ENCODE measurements at places on chromosomes 6 and 20. TPM values are rescaled to one million over a fixed set of nuclear protein-coding genes. Genes with fewer than 3 reads are reported as not detected.

Gene RAET1E
- 50.1 TPM for total RNA-seq

- no peak for DNase-seq
Observed at GRCh38 chr6:105949869-105950268, 136.3 kb upstream of the PRDM1 start.

Gene NEDD9
- total RNA-seq: 7.7 TPM

DNA sequence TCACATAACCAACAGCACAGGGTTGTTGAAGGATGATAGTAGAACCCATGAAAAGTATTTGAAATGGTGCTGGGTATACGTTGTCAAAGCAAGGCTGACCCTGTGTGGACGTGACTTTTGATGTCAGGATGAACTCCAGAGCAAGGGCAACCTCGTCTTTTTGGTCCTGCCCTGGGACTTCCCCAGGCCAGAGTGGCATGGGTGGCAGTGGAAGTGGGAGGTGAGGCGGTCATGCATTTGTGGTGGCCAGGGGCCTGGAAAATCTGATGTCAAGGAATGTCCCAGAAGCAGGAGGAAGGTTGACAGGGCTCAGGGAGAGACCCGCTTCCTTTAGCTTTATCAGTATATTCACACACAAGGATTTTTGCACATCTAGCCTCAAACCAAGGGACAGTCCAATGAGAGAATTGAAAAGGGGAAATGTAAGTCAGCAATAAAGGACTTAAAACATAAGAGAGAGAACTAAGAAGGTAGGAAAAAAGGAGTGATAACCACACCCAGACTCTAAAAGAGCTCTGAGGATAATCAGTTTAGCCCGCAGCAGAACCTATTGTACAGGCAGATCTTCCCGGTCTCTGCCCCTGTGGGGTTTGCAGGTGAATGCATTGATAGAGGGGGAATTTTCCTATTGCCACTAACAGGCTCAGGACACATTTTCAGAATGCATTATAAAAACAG is 98.8 kb upstream of the HDGFL1 start:
- no peak for DNase-seq

DNA sequence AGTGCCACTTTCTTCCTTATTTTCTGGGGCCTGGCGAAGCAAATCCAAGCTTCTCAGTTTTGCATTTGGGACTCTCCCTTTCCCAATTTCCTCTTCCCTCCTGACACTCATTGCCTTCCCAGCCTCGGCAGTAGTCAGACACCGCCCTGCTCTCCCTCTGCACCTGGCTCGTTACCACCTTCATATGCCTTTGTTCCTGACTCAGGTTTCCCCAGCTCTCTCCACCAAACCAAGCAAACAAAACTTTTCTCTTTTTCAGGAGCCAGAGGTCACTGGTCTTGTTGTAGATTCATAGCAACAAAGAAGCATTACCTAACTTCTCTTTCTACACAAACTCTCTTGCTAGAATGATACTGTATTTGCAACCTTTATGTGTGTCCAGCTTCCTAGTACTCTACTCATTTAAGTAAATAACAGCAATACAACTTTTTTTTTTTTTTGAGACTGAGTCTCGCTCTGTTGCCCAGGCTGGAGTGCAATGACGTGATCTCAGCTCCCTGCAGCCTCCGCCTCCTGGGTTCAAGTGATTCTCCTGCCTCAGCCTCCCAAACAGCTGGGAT is 9.0 kb upstream of the ZC3H12D start:
- no peak for DNase-seq
